ENCODE measurements at places on chromosomes 12 and 14.

DNA sequence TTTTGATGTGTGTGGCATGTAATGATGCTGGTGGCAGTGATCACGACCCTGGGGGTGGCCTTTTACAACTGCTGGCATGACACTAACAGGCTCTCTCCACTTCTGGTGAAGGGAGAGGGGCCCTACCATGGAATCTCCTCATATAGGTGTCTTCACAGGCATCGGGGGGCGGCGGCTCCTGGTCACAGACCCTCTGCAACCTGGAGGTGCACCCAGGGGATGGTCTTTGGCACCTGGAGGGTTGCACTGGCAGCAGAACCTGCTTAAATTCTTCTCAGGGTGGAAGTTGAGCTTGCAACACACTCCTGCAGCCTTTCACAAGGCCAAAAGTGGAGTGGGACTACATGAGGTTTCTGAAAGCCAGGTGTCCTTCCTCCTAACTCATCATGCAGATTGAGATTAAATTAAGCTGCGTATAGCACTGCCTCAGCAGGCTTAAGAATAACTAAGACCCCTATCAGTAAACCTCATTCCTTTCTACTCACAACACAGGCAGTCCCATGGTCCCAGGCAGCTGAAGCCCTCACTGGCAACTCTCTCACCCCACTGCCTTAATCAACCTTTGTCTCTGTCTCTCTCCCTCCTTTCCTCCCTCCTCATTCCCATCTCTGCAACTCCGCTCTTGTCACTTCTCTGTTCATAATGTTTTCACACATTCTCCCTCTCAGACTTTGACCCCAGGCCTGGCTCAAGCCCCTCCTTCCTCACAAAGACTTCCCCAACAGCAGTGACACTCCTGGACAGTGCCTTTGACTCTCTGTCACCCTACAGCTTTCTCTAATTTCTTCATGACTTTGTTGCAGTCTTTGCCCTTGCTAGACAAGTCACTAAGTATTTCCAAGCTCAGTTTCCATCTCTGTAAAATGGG, 18.9 kb downstream of the NID2 start:
- DNase-seq: no peak

DNA sequence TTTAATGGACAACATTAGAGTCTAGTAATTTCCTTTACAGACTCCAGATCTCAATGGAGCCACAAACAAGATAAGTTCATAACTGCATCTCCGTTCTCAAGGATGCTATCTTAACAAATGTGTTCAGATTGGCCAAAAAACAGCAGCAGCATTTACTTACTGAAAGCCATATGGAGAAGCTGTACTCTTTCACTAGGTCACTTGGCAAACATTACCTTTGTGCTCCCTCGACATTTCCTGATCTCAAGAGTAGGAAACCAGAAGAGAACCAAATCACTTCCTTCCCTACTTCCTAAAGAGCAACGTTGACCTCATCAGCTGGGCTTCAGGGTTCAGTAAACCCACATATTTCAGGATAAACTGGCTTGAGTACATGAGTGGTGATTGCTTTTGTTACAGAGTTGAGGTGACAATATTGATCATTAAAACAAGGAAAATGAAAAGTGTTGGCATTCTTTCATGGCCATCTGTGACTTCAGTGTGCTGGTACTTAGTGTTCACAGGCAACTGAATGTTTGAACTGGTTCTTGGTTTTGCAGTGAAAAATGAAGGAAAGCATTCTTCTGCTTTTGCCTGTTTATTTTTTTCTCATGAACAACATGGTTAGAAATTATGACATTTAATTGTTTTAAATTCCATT, 449.6 kb downstream of the TMEM117 start:
- no peak for DNase-seq

GRCh38 chr12:49818241-49818895, 9.8 kb downstream of the NCKAP5L start:
- no peak for DNase-seq

GRCh38 chr12:18224745-18225144, 36.6 kb upstream of the PIK3C2G start:
- no peak for DNase-seq

- no peak for DNase-seq
Observed at GRCh38 chr12:132222096-132222807, 78.0 kb downstream of the NOC4L start.

- no peak for DNase-seq
Observed at GRCh38 chr12:38995249-38995648, 89.9 kb upstream of the CPNE8 start.

DNA sequence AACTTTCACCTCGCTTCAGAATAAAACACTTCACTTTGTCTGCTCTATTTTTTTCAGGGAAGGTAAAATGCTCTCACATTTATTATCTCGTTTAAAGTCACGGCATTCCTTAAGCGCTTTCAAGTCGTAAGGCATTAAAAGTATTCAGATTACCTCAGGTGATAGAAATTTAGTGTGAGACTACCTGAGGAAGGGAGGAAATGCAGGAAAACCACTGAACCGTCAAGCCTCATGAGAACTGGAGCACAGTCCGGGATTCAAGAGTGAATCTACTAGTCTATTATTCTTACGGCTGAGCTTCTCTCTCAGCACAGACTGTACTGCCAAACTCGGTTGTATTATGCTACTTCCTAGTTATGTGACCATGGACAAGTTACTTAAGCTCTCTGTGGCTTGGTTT, 8.3 kb upstream of the PPFIBP1 start:
- DNase-seq: no peak

GRCh38 chr14:105413544-105413886, 6.1 kb upstream of the MTA1 start:
- DNase-seq: no peak

DNA sequence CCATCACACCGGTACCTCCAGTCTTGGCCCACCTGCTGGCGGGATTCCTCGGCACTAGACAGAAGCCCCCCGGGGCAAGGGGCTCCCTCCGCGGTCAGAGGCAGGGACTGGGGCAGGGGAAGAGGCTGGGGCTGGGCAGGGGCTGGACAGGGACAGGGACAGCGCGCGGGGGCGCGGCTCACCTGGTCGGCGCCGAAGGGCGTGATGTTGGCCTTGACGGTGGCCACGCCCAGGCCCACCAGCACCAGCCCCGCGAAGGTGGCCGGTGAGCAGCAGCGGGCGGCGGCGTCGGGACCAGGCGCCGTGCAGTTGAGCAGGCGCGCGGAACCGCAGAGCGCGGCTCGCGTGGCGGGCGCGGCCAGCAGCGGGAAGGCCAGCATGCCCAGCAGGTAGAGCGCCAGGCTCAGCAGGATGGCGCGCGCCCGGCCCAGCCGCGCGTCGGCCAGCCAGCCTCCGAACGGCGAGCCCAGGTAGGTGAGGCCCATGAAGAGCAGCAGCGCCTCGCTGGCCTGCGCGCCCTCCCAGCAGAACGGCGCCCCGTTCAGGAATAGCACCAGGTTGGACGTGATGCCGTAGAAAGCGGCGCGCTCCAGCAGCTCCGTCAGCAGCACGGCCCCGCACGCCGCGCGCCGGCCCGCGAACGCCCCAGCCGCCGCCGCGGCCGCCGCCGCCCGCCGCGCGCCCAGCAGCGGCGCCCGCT, 392 bp downstream of the SLC15A4 start:
- no peak for DNase-seq

DNA sequence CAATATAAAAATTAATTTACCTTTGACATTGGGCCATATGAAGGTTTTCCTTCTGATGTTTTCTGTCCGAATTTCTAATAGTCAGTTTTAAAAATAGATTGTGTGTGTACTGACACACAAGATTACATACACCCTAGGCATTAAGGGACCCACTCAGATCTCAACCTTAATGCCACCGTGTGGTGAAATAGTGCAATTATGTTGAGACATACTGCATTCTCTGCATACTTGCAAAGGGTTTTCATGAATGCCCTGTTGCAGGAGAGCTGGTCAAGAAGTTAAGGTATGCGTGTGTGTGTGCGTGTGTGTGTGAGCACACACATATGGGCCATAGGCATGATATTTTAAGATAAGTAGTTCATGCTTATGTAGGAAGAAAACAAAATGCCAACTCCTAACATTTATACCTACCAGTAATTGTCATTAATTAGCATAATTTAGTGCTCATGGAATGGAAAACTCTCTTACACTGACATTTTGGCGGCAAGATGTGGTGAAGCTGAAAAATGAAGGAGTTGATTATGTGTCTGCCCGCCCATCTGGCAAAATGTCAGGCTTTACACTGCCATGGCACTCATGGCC, 58.8 kb downstream of the PIK3C2G start:
- DNase-seq: no peak

All from activated naive CD8-positive, alpha-beta T cell treated with anti-CD3 and anti-CD28 coated beads, Interleukin-2, amount 50 U/mL, for 16 hours (primary cell).